ENCODE measurements at places on chromosomes 1 and 21. TPM values are rescaled to one million over a fixed set of nuclear protein-coding genes. Genes with fewer than 3 reads are reported as not detected.

Gene FAM43B
- not detected for total RNA-seq

Gene CASQ2
- total RNA-seq, result not detected

Gene RASSF5
- 82.5 TPM for total RNA-seq

Gene OR2T2
- total RNA-seq, result 4.4 TPM

Gene PPM1J
- 1.5 TPM for total RNA-seq

Gene SLC45A3
- 9.9 TPM for total RNA-seq

Gene SLC9C2
- total RNA-seq, result not detected

Gene RUNX3
- 151 TPM for total RNA-seq

Gene GRIK1
- not detected for total RNA-seq

DNA sequence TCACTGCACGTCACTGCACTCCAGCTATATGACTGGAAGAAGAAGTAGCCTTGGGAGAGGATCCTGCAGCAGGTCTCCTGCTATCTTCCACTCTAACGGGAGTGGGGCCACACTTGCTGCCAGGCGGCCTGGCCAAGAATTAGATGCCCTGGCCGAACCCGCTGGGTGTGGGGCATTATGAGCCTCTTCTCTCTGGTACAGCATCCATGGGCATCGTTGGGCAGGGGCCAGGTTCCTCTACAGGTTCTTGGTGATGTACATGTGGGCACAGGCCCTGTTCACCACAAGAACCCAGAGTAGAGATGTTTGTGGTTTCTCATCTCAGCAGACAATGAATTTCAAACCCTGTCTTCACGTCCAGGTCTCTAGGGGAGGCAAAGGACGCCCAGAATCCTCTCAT, 370.5 kb downstream of the NPHP4 start:
- DNase-seq, result no peak

DNA sequence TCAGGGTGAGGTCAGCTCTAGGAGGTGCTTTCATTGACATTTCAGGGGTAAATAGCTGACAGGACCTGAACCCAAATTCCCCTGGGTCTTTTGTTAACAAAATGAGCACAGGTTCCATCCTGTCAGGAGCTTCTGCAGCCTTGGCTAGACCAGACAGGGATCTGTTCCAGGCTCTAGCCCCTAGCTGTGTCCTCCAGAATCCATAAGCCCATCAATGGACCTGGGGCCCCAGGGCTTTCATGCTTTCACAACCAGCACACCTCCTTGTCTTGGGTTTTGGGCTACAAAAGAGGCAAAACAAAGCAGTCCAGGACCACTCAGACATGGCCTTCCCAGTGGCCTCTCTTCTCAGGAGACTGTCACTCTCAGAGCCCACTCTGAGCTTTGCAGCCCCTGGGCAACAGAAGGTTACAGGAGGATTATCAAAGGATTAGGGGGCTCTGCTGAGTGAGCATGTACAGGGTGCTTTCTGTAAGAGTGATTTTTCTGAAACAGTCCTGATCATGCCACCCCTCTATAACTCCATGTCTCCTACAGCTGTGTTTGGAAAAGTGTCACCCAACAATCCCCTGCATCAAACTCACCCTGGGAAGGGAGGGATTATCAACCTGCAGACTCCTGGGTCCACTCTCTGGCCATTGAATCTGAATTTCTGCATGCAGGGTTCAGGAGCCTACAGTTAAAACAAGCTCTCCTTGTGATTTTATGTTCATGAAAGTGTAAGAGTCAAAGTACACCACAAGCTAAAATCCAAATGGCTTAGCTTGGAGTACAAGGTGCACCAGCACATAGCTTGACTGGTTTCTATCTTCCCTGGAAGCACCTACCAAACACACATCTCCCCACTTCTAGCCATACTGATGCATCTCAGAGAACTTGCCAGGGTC, 67.7 kb upstream of the GCLM start:
- no peak for DNase-seq

DNA sequence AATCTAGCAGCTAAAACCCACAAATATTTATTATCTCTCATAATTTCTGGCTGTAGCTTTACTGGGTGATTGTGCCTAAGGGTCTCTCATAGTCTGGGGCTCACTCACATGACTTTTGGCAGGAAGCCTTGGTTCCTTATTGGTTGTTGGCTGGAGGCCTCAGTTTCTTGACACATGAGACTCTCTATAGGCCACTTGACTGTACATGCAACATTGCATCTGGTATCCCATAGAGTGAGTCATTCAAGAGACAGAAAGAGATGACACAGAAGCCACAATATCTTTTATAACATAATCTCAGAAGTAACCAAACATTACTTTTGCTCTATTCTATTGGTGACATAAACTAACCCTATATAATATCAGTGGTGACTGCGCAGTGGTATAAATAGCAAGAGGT, 128.5 kb upstream of the HNRNPU start:
- no peak for DNase-seq

- no peak for DNase-seq
Measured at GRCh38 chr1:226653311-226653921, 85.7 kb downstream of the ITPKB start.

DNA sequence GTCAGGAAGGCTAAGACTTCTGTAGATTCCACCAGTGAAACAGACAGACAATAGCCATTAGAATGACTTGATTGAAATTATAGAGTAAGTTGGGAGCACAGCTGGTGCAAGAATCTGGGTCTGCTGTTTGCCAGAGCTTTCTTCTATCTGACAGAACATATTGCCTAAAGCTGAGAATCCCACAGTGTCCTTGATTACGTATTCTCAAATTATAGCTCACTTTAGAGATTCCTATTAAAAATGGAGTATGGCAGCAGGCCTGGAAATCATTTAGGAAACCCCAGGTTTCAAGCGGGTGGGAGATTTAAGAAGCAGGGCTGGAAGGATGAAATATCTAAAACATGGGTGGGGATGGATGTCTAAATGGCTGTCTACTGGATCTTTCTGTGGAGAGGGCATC, 639.7 kb upstream of the CXADR start:
- no peak for DNase-seq

- no peak for DNase-seq
Measured at GRCh38 chr21:27480841-27481261, 514.0 kb upstream of the ADAMTS5 start.

DNA sequence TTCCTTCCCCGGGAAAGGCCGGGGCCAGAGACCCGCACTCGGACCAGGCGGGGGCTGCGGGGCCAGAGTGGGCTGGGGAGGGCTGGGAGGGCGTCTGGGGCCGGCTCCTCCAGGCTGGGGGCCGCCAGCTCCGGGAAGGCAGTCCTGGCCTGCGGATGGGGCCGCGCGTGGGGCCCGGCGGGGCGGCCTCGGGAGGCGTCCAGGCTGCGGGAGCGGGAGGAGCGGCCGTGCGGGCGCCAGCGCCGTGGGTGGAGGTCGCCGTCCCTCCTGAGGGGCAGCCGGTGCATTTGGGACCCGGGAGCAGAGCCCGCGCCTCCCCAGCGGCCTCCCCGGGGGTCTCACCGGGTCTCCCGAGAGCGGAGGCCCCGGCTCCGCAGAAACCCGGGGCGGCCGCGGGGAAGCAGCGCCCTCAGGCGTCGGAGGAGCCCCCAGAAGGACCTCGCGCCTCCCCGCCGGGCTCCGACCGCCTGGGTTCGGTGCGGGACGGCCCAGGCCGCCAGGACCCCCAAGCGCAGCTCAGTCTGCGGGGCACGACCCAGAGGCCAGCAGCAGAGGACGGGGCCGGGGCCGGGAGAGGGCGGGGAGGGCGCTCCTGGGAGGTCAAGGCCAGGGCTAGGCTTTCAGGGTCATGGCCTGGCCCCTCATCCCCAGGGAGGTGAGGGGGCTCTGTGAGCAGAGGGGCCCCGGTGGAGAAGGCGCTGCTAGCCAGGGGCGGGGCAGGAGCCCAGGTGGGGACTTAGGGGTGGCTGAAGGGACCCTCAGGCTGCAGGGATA, 7.2 kb upstream of the SLX9 start:
- no peak for DNase-seq

DNA sequence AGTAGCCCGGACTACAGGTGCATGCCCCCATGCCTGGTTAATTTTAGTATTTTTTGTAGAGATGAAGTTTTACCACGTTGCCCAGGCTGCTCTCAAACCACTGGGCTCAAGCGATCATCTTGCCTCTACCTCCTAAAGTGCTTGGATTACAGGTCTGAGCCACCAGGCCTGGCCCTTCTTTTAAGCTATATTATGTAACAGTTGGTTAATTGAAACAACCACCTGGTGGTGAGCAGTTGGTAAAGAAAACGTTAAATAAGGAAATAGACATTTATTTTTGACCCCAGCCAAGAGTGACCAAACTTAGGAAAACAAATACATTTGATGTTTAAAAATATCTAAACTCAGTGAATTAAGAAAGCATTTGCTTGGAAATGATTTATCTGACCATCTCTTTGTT, 12.1 kb upstream of the PDC start:
- no peak for DNase-seq

DNA sequence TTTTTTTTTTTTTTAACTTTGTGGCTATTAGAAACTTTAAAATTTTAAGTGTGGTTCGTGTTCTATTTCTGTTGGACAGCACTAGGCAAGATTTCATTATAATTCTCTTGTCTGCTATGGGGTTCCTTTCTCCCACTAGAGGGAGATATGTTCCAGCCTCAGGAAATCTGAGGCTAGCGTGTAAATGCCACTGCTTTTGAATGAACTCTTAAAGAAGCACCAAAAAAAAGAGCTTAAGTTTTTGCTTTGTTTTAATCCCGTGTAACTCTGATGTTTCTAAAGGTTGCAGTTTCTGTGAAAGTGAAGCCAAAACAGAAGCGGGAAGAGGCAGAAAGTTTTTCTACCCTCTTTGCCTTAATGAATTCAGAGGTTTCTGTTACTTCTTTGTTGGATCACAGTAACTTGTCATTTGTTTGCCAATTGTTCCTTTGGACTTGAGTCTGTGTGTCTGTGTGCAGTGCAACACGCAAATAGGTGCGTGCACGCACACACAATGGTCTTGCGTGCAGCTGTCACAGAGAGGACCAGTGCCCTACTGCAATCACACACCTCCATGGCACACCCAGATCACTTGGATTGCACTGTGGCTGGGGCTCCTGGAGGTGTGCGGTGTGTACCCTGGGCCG, 32.3 kb downstream of the HHAT start:
- DNase-seq, result no peak

- no peak for DNase-seq
Measured at GRCh38 chr1:100265562-100265930, 470 bp upstream of the RTCA start.

GRCh38 chr1:87224201-87224600, 104.5 kb upstream of the LMO4 start:
- no peak for DNase-seq

GRCh38 chr1:179824265-179824664, 53.3 kb downstream of the TOR1AIP2 start:
- DNase-seq, result no peak

Measured in GM12878 (cell line).